ENCODE measurements at places on chromosomes 4 and X.

- no peak for DNase-seq
These were observed 47.3 kb downstream of the MEPE start for GRCh38 chr4:87880106-87880505.

DNA sequence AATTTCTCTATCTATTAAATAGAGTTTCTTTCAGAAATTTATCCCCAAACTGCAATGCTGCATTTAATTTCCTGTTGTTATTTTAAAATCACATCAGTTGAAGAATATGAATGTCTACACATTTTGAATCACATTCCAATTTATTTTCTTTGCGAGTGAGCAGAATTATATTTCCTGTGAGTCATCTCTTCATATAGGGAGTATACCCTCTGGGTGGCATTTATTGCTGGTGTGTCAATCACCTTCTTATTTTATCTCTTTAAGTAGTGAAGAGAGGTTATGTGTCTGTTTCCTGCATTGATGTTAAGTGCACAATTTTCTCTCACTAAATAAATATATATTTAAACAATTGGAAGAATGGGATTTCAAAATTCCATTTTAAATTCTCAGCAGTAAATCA, 511.0 kb upstream of the ATOH1 start:
- DNase-seq, result no peak

DNA sequence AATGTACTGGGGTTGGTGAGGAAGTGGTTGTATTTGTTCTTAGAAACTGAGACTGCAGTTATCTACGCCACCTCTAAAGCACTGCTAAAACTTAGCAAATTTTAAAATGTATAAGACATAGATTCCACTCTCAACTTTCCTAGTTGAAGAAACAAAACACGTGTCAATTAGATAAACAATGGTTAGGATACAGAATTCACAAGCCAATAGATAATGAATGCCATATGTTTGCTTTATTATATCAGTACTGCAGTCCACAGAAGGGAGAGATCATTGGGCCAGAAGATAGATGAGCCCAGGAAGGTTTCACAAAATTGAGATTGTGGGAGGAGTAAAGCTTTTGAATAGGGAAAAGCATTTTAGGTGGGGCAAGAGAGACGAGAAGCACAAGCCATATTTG, 14.3 kb downstream of the TMEM33 start:
- no peak for DNase-seq

GRCh38 chr4:152892974-152893373, 43.1 kb upstream of the FHDC1 start:
- no peak for DNase-seq

- no peak for DNase-seq
These were observed 287.3 kb downstream of the USP46 start for GRCh38 chr4:52371841-52372240.

DNA sequence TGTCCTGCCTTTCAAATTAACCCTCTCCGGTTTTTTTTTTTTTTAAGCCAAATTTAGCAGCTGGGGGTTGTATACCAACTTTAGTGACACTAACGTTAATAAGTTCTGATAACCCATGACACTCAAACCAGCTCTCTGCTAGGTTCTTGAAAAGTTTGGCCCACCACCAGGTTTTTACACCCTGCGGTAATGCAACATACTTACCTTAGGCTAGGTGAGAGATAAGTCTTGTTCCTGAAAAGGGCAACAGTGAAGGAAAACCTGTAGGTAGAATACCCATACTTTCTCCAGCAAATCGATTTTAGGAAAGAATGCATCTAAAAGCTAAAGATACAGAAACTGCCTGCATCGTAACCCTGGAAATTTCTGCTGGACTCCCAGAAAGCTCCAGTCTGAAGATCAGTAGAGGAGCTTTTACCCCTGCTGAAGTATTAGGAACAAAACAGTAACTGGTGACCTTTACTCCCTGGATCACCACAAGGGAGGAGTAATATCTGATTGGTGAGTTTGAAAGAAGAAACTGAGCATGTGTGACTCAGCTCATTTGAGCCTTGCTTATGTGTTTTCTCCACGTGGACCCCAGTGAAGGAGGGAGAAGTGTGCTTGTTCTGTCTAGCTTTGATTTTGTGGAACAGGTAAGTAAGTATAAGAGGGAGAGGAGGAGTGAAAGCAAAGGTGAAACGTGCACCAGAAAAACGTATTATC, 34.4 kb upstream of the COX18 start:
- DNase-seq, result no peak

DNA sequence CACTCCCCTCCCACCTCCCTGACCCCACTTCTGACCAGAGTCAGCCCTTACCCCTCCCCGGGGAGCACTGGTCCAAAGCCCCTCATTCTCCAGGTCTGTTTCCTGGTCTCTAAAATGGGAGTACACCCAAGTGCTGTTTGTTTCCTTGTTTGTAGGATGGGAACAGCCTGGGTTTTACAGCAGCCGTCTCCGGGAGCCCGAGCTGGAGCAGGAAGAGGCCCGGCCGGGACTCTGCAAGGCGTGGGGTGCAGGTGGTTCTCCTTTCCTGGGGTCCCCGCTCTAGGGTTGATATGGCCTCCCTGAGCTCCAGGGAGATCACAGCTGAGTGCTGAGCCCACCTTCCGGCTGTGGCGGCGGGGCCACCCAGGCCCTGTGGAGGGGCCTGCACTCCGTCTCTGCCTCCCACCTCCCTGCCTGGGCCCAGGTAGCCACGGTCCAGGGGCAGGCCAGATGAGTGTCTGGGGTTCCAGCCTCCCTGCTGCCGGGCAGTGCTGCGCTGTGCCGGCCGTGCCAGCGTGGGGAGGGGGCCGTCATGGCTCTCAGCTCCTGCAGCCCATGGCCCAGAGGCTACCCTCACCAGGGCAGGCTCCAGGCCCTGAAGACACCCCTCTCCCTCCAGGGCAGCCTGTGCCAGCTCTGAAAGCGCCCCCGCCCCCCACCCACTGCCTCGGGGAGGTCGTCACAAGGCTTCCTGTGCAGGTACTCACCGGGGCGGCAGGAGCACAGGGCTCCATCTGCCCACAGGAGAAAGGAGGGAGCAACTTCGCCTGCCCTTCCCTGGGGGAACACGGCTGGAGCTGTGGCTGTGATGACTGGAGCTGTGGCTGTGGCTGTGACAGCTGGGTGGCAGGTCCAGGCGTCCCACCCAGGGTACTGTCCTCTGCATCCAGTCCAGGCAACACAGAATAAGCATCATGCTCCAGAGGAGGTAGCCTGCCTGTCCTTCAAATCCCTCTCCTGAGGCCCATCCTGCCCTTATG, 98.8 kb downstream of the ADRA2C start:
- DNase-seq, result no peak

DNA sequence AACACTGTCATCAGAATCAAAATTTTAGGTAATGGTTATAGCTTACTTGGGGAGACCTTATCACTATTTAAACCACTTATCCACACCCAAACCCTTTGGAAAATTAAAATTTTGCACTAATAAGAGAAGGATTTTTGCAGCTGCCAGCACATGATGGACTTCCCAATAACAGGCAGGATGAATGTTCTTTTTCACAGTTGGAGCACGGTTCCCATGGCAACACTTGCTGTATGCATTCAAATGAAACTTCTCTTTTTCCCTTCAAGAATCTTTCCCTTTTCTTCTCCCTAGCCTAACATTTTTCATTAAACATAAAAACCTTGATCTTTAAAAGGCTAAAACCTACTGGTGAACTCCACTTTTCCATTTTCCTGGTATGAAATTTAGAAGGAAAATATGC, 768.2 kb downstream of the KCTD8 start:
- no peak for DNase-seq

- no peak for DNase-seq
These were observed 181.6 kb downstream of the MID1IP1 start for GRCh38 chrX:38982843-38983242.

GRCh38 chr4:122107680-122108079, 44.5 kb upstream of the BLTP1 start:
- no peak for DNase-seq

GRCh38 chr4:8410641-8411271, 29.8 kb downstream of the ACOX3 start:
- DNase-seq, result no peak

GRCh38 chrX:139974471-139974870, 9.2 kb upstream of the CXorf66 start:
- no peak for DNase-seq

DNA sequence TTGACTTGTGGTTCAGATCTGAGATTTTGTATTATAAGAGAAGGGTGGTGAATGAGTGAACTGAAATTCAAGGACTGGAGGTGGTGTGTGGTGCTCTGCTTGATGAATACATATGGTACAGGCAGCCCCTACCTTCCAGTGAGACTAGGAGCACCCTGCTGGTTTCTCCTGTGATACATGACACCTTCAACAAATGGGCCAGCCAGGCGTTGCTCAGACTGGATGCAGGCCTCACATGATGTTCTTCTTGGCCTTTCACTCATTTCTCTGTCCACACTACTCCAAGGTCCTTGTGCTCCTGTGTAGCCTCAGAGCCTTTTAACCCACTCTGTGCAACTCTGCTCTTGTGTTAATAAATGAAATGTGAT, 67.2 kb downstream of the FNIP2 start:
- no peak for DNase-seq

GRCh38 chrX:47501226-47502074, 18.4 kb upstream of the ZNF41 start:
- no peak for DNase-seq

- no peak for DNase-seq
These were observed 3.0 kb downstream of the IL2 start for GRCh38 chr4:122453384-122453995.

- DNase-seq, result no peak
These were observed 310.2 kb downstream of the ASMT start for GRCh38 chrX:1925053-1925481.

DNA sequence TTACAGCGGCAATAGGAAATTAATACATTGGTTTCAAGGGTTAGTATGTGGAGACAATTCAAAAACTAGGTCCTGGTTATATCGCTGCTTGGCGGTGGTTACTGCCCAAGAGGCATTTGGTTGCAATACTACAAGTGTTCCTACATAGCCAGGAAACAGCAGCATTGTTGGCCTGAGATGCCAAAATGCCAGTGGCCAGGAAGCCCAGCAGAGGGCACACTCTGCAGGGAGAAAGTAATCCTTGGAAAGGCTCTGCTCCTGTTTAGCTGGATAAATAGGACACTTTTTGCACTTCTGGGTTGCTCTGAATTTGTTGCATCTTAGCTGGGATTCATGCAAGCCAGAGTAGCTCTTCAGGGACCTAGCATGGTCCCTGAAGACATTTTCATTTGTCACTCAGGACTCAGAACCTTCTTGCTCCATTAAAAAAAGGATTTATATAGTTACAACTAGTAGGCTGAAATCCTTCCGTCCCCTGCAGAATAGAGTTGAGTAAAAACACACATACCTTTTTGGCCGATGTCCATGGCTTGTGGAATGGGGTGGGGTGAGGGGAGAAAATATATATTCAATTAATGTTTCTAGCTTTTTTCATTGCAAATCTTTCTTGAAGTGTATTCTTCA, 8.1 kb upstream of the GPR119 start:
- DNase-seq, result no peak

DNA sequence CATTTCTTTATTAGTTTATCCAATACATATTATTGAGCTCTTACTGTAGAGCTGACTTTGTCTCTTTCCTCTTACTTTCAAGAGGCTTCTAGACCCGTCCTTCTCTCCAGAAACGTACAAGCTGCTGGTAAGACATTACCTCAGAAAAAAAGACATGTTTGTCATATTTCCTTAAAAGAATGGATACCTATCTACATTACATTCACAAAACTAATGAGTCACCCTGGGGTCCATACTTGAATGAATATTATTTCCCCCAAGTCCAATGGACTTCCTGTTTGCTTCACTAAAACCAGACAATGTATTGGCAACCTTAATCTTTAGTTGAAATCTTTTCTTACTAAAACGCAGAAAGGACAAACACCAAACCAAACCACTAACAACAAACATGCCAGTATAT, 176.5 kb upstream of the CLNK start:
- DNase-seq, result no peak

GRCh38 chrX:75786290-75786689, 1.2 kb upstream of the MAGEE2 start:
- no peak for DNase-seq

- no peak for DNase-seq
These were observed 34.9 kb upstream of the ASB12 start for GRCh38 chrX:64265265-64265664.

GRCh38 chr4:2361366-2362265, 56.8 kb downstream of the ZFYVE28 start:
- DNase-seq, result no peak

GRCh38 chrX:154791939-154792338, 13.3 kb downstream of the MPP1 start:
- no peak for DNase-seq

- DNase-seq, result no peak
These were observed 164.0 kb downstream of the ASMT start for GRCh38 chrX:1778817-1779216.

GRCh38 chr4:113788888-113789287, 27.4 kb upstream of the CAMK2D start:
- DNase-seq, result no peak

- DNase-seq, result no peak
These were observed 61.9 kb downstream of the TSC22D3 start for GRCh38 chrX:107713543-107714205.

GRCh38 chr4:108559068-108559793, 61.1 kb upstream of the RPL34 start:
- DNase-seq, result no peak

- no peak for DNase-seq
These were observed 8.0 kb downstream of the CCDC110 start for GRCh38 chr4:185463541-185463940.

DNA sequence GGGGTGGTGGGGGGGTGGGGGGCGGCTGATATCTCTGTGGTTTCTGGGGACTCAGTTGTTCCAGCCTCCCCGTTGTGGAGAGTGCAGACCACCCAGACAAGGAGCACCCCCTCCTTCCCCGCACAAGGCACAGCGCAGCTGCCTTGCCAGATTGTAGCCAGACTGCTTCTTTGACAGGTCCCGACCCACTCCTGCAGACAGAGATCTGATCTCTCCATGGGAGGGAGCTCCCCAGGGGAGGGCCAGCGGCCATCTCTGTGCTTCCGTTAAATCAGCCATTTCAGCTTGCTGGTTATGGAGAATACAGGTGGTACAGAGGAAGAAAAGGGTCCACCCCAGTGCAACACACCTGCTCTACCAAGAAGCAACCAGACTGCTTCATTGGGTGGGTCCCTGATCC, 80.8 kb downstream of the FGF16 start:
- DNase-seq, result no peak

GRCh38 chr4:67288964-67289363, 256.3 kb downstream of the CENPC start:
- DNase-seq, result no peak

GRCh38 chrX:129773649-129774458, 5.9 kb upstream of the SASH3 start:
- DNase-seq, result no peak

- no peak for DNase-seq
These were observed 22.8 kb downstream of the ELOVL6 start for GRCh38 chr4:110175634-110176033.

DNA sequence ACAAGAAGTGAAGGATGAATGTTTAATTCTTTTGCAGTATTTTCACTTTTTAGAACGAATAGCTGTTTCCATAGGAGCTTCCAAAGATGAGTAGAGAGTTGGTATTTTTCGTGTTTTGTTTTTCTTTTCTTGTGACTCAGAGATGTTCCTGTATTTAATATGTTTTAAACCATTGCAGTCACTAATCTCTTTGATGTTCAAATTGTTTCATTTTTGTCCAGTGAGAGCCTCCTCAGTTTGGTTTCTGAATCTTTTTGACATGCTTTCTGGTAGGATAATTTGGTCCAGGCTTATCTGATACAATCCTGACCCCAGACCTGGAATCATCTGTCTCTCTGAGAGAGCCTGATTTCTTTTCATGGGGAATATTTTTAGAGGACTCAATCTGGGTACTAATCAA, 41.6 kb downstream of the BEX3 start:
- DNase-seq, result no peak

Data from stimulated activated CD4-positive, alpha-beta T cell treated with anti-CD3 and anti-CD28 coated beads, Interleukin-1b, Interleukin-23, amount 100 ng/mL, for 1 hour (primary cell).